ENCODE measurements at places on chromosomes 1 and 21.

- DNase-seq, result no peak
These were observed 99.5 kb downstream of the NGF start for GRCh38 chr1:115238336-115239147.

GRCh38 chr1:19597496-19598309 lies 46.4 kb upstream of the NBL1 start:
- peak; percentile 20 for DNase-seq

DNA sequence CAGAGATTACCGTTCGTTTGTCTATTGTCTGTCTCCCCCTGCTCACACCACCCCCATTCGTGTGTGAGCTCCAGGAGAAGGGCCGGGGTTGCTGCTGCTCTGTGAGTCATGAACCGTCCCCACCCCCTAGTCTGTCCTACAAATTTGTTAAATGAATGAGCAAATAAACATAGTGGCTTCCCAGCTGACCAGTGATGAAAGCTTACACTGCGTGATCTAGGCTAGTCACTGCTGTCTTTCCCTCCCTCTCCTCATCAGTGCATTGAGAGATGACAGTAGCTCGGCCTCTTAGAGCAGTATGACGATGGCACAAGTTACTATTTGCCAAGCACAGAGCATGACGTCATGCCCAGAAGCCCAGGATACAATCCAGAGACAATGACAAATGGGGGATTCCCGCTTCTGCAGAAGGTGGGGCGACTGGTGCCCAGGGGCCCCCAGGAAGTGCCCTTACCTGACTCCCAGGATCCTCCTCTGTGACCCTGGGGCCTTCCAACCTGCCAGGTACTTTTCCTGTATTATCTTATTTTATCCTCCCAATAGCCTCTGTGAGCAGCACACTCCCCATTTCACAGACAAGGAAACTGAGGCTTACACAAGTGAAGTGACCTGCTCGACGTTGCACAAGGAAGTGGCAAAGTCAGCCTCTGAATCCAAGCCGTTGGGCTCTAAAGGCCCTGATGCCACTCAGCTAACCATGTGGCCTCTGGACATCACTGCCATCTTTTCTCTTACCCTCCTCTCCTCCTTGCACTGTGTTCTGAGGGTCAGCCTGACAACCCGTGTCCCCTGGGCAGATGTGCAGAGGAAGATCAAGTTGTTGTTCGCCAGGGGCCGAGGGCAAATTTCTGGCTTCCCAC lies 8.6 kb upstream of the EPHA2 start:
- peak; percentile 75 for DNase-seq

- no peak for DNase-seq
These were observed 52.6 kb downstream of the S100B start for GRCh38 chr21:46552274-46552673.

DNA sequence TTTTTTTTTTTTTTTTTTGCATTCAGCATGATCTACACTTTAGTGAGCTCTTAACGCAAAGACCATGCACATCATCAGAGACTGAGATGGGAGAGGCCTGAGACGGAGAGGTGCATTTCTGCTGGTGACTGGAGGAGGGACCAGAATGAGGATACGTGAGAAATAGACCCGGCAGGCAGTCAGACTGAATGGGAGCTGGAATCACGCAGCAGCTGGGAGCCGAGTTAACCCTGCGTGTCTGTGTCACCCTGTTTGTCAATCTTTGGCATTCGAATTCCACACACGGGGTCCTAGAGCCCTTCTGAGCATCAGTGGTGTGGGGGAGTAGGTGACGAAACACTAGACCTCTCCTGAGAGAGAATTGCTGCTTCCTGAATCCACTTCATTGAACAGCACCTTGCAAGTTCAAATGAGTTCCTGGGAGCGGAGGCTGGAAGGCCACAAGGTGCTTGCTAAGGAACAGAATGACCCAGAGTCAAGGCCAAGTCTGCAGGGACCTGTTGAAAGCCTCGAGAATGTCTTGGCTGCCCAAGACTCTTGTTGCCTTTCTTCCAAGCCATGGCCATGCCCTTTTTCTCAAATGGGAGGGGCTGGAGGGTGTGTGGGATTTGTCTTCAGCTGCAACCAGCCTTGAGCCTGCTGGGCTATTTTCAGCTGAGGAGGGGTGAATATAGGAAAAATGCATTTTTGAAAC lies 123.3 kb downstream of the CNIH3 start:
- no peak for DNase-seq

GRCh38 chr1:101314244-101314643 lies 77.4 kb downstream of the S1PR1 start:
- no peak for DNase-seq

GRCh38 chr1:51000651-51001050 lies 30.6 kb downstream of the CDKN2C start:
- no peak for DNase-seq

DNA sequence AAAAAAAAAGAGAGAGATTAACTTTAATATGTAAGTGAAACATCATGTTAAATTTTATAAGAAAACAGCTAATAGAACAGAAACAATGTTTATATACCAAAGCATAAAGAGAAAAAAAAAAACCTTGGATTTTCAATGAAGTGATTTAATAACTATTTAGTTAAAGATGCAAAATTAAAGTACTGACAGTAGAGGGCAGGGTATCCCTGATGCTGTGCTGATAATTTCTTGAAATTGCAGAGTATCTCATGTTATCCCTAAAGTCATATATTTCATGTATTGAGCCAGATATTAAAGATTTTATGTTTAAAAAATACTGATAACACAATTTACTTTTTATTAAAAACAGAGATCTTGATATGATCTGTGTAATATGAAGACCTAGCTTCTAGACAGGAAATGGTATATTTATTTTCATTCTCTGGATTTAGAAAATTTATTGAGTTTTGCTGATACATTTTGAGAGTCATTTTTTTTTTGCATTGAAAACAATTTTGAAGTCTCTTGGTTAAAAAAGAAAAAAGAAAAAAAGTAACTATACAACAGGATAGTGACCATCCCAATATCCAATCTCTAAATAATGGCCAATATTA lies 273.2 kb downstream of the USP25 start:
- DNase-seq, result peak; percentile 10

DNA sequence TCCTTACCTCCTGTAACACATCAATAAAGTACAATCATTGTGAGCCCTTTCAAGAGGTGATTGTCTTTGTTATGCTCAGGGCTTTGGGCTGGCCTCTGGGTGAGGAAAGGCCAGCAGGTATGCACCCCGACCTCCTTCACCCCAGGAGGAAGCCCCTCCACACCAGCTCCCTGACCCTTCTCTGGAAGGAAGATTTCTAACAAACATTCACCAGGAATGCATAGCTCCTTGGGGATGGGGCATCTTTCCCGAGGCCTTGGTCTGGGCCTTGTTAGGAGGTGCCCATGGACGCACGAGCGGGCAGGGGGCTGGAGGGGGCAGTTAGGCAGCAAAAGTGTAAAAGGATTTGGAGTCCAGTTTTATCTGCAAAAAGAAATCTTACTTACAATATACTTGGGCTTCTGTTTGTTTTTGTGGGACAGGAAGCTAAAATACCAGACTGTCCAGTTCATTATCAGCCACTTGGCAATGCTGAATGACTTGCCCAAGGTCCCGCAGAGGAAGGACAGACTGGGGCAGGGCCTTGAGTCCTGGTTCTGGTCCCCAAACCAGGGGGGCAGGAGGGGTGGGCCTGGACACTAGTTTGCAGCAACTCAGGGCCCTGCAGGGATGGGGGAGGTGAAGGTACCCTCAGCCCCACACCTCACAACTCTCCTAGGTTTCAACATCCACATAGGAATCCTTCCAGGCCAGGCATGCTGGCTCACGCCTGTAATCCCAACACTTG lies 10.1 kb downstream of the ZC3H12A start:
- DNase-seq, result no peak

DNA sequence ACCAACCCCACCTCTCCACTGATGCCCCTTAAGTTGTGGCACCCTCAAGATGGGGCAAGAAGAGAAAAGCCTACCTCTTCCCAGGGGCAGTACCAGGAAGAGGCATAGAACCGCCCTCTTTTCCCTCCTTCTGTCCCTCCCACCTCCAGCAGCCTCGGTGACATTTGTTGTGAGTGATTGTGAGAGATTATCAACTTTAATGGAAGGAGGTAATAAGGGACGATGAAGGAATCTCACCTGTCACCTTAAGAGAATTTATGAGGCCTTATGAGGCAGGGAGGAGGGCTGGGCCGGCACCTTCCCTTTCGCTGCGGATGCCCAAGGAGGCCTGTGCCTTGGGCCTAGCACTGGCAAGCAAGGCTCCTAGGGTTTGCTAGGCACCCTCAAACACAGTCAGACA lies 1.4 kb upstream of the ADGRB2 start:
- DNase-seq, result no peak

DNA sequence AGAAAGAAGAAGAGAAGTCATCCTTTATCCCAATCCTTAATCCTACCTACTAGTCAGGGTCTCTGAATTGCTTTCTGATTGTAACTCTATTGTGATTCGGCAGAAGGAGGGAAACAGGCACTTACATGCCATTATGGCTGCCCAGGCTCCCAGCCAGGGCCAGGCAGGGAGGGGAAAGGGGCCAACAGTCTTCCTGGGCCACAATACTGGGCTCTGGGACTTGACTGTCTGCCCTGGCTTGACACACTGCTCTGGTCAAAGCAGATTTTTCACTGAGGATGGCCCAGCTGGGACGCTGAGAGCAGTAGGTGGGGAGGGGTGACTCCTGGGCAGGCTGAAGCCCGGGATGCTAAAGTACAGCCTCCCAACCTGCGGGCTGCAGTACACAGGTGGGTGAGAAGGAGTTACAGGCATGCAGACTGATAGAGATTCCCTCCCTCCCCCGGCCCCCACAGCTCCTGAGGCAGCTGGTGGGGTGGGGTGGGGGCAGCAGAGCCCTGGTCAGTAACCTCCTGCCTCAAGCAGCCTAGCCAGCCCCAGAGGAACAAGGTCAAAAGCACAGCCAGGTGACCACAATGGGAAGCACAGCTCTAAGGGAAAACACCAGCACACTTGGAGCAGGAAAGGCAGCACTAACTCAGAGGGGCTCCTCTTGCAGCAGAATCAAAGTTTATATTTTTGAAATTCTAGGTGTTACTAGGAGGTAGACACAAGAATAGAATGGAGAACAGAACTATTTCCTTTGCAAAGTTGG lies 25.3 kb downstream of the KCND3 start:
- DNase-seq, result no peak

DNA sequence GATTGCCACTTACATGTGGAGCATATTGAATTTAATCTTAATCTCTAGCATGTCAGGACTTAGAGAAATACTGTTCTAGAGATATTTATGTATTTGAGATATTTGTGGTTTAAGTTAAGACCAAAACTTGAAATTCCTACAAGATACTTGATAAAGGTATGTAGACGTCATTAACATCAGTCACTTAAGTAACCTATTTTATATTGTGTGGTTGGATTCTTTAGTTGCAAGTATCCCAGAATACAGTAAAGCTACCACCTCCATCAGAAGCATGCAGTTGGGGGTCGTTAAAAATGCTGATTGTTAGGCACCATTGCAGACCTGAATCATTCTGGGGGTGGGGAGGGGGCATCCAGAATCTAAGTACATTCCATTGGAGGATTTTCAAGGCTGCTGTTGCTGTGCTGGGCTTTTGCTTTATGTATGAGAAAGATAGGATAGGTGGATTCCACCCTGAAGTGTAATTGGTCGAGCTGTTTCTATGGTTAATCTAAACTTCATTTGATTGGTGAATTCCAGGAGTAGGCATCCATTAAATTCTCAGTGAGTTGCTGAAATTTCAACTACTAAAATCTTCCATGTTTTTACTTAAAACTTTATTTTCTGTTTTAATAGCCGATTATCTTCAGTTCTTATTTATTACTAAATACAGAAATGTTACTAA lies 4.0 kb downstream of the H3-3A start:
- DNase-seq, result no peak

DNA sequence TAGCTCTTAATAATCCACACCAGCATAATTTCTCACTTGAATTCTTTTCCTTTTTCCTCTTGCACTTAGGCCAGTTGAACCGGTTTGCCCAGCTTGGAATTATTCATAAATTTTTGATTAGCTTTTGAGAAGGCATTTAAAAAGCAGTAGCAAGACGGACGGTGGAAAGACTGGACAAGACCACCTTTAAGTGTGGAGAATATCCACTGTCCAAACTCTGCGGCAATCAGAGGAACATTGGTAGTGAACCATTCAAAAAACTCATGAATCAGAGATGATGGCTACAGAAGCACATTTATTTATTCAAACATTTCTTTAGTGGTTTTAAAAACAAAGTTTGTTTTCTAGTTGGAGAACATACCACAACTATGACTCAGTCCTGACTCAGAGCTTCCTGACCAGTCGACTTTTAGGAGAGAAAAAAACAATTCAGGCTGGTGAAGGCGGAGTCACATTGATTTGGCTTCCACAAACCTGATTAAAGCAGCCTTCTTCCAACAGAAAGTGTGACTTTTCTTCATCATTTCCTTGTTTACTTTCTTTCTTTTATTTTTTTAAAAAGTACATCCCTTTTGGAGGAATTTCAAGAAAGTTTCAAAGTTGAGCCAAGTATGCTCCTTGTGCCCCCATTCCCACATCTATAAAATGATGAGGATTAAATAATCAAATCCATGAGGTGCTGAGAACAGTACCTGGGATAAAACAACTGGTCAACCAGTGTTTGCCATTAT lies 128.8 kb downstream of the ADSS2 start:
- peak; percentile 80 for DNase-seq

DNA sequence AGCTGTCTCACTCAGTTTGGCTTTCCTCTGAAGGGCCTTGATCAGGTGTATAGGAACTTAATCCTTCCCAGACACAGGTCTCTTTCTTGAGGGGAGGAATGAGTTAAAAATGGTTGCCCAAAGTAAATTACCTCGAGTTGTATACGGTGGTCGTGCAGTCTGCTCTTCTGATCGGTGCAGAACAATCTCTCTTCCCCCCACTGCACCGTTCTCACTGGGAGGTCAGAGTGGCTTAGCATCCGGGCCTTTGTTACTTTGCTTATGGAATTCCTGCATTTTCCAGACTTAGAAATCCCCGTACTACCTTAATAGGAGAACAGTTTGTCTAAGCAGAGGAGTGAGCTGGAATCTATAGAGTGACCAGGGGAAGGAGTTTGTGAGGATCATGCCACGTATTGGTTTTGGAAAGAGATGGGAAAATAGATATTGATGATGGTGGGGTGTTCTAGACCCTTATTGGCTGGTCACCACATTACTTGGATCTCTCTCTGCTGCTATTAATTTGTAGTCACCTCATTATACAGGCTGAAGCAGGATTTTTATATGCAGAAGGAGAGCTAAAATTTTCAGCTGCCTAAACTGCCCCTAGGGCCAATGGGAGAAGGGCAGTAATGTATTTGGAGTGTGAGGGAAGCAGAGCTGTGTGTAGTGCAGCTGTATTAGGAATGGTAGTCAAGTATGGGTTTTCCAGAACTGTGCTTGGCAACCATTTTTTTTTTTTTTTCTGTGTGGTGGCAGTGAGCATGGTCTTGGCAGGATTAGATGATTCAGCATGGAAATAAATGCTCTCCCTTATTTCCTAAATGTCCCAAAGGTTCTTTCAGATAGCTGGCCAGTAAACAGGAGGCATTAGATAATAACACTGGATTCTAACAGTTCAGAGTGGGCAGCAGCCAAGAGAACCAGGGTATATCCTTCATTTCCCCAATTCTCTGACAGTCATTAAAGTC lies 81.5 kb downstream of the NDUFS5 start:
- DNase-seq, result no peak

- peak; percentile 76 for DNase-seq
These were observed 55.3 kb downstream of the NME7 start for GRCh38 chr1:169312084-169312954.

- DNase-seq, result no peak
These were observed 125.6 kb downstream of the URB2 start for GRCh38 chr1:229751610-229752009.
